H54 (cell line): ENCODE measurements at places on chromosomes 2 and 18.

- DNase-seq, result no peak
Observed at GRCh38 chr18:27206411-27206810, 21.3 kb upstream of the CHST9 start.

- DNase-seq, result no peak
Observed at GRCh38 chr2:135997380-135997779, 12.0 kb upstream of the DARS1 start.

DNA sequence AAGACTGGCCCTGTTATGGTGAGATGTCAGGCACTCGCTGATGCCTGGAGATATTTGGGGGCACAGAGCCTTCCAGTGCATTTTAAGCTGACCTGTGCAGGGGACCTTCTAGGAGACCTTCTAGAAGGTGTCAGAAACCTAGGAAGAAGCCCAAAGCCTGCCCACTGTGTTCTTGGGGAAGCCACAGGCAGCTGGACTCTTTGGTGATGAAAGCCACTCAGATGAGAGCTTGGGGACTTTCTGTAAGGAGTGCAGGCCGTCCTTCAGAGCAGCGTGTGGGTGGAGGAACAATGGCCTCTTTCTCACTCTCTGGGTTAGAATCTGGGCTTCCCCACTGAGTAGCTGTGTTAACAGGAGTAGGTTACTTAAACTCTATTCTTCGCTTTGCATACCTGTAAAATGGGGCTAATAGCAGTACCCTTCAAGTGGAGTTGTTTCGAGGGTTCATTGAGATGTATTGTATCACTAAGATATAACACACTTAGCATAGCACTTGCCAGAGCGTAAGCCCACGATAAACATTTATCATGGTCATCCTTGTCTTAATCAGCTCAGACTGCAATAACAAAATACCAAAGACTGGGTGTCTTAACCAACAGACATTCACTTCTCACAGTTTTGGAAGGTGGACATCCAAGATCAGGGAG, 322.3 kb upstream of the EPAS1 start:
- no peak for DNase-seq

GRCh38 chr2:102230410-102230909, 43.6 kb downstream of the IL1RL2 start:
- no peak for DNase-seq

DNA sequence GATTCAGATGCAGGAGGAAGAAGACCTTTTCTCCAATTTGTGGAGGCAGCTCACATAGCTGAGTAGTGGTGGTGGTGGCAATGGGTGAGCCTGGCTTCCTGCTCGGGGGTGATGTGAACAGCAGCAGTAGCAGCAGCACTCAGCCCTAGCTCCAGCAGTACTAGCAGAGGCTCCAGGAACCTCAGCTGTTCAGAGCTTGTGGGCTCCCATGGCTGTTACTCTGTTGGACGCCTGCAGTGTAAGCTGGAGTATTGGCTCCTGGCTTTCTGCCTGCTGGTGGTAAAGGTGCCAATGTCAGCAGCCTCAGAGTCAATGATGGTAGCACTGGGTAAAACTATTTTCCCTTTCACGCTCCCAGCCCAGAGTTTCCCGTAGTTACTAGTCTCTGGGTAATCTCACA, 3.1 kb upstream of the SEH1L start:
- DNase-seq, result peak; percentile 12

DNA sequence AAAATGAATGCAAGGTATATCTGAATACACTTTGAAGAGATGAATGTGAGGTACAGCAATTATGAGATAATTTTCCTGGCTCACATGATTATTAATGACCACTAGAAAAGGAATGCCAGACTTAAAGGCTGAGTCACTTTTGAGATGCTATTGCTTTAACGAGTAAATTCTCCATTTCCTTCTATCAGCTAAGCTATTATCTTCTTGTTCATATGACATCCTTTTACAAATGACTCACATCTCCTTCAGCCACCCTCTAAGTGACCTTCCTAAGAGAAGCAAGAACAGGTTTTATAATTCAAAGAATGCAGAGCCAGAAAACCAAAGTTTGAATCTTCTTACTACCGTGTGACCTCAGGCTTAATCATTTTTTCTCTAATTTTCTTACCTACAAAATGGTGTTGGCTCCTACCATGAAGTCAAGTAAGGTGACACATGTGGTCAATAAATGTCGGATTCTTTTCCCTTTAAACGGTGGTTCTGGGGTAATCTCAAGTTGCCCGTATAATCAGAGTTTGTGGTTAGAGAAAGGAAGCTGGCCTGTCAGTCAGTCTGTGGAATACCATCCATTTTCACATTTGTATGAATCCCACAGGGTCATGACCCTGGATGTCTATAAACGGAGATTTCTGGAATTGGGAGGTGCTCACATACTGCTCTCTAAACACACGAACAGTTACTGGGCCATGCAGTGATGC, 184.0 kb upstream of the PID1 start:
- peak; percentile 23 for DNase-seq

- DNase-seq, result peak; percentile 48
Observed at GRCh38 chr2:133886735-133887675, 318.7 kb upstream of the NCKAP5 start.

GRCh38 chr2:54673501-54673998, 49.9 kb upstream of the EML6 start:
- no peak for DNase-seq

DNA sequence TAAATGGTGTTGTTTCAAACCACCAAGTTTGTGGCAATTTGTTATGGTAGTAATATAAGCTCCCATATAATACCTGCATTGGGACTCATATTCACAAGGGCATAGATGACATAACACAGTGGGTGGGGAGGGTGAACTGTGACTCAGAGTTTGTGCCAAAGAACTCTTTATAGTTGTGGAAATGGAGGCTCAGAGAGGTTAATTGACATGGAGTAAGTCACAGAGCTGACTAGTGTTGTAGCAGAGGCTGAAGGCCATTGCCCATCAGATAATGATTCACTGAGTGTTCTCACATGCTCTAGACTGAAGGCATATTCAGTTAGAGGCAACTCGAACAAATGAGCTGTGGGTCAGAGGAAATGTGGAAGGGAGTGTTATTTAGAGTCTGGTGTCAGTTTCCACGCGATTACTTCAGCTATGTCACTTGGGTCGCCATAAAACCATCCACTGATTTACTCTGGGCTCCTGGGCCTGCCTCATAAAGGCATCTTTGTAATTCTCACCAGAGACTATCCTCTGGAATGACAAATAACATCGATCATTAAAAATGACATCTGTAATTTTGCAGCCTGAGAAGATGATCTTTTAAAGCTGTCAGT, 264.7 kb downstream of the CCDC85A start:
- no peak for DNase-seq

- DNase-seq, result no peak
Observed at GRCh38 chr18:5097116-5097703, 99.8 kb downstream of the AKAIN1 start.

DNA sequence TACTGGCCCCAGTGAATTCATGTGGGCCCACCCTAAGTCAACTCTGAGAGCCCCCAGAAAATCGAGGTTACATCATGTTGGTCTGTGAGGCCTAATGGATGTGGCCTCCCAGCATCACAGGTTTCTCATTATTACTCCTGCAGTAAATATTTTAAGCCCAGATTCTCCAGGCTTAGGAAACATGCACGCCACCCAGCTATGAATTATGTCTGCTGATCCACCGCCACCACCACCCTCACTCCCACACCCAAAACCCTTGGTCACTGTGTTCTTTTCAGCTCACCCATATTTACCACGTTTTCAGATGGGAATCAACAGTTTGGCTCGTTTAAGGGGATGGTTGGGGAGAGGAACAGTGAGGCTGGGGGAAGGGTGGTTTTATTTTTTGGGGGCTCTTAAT, 128.6 kb downstream of the NCK2 start:
- peak; percentile 20 for DNase-seq

DNA sequence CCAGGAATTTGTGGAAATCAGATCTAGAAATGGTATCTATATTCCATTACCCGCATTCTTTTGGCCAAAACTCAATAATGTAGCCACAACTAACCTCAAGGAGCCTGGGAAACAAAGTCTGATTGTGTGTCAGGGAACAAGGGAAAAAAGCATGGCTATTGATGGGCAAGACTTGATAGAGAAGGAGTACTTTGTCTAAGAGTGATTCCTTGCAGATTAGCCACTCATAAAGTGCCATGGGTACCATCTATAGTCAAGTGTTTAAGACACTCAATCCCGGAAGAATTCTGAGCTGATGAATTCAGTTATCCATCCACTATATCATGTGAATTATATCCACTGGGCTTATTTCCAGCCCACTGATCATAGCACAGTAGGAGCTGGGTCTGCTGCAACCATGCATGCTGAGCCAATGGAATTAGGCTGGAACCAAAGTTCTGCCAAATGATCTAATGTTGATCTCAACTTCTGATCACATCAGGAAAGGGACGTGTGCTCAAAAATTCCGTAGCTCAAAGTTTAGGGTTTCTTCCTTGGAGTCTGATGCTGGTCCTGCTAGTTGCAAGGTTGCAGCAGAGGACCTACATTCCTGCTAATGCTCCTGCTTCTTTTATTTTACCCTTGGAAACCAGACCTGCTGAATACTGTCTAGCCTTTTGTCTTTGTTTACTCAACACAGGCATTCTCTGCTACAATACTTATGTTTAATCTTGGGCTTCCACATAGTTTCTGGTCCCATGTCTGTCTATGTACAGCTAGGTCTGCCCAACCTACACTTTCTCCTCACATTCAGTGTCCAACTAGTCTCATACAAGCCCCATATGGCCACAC, 629.7 kb downstream of the IRS1 start:
- no peak for DNase-seq

DNA sequence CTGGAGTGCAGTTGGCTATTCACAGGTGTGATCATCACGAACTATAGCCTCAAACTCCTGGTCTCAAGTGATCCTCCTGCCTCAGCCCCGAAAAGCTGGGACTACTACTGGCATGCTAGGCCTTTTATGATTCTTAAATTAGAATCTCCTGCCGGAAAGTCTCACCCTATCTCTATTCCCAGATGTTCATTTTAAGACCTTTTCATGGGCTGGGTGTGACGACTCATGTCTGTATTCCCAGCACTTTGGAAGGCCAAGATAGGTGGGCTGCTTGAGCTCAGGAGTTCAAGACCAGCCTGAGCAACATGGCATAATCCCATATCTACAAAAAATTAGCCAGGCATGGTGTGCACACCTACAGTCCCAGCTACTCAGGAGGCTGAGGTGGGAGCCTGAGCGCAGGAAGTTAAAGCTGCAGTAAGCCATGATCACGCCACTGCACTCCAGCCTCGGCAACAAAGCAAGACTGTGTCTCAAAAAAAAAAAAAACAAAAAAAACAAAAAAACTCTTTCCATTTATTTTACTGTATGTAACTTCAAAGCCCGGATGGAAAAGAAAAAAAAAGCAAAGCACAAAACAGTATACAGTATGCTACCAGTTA, 8.1 kb downstream of the PPP4R3B start:
- DNase-seq, result no peak

DNA sequence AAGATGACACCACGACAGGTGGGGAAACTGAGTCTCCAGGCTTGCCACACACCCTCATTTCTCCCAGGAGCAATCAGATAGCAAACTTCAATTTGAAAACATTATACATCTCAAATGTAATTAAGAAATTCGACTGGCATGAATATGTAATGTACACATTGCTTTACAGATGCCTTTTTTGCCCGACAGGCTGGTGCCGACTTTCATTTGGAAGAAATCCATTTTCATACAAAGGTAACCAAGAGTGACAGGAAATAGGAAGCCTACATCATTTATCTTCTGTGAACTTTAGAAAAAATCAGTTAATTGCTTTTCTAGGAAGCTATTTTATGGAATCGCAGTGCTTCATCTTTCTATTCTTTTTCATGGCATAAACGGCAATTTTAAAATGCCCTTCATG, 140.3 kb downstream of the AFF3 start:
- DNase-seq, result no peak

- DNase-seq, result no peak
Observed at GRCh38 chr2:48965204-48965603, 189.1 kb downstream of the FSHR start.

- no peak for DNase-seq
Observed at GRCh38 chr2:149586898-149587219, 716 bp downstream of the MMADHC start.

DNA sequence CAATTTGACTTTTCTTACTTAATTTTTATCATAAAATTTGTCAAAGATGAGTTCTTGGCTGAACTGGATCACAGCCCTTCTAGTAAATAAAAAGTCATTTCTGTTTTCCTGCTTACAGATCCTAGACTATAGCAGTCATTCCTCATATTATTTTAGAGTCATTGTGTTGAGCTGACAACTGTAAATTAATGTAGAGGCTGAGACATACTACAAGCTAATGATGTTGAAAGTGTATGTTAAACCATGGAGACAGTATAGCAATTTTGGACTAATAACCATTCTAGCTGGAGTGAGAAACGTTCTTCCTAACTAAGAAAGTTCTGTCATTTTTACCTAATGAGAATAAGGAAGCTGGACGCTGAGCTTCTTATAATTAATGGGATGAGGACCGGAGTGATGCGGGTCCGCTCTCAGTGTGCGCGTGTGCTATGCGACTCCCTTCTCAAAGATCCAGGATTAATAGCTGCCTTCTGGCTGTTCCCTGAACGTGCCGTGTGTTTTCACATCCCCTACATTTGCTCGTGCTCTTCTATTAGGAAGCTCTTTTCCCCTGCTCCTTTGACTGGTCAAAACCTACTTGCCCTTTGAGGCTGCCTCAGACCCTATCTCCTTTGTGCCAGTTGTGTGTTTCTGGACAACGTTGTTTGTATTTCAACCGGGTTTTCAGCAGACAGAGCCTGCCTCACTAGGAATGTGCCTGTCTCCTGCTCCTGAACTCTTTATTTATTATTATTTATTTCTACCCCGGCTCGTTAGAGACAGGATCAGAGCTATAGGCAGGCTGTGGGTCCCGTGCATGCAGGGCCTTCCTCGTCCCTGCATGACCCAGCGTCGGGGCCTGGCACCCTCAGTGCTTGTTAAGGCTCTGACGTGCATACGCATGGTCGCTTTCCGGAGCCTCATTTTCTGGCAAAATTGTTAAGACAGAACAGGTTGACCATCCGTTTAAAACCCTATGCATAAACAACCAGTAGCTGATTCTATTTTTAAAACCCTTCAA, 182.6 kb downstream of the DCDC2C start:
- no peak for DNase-seq
